LHCN-M2 (cell line): ENCODE measurements at places on chromosomes 16 and 17.

- DNase-seq, result no peak
Observed at GRCh38 chr16:77063676-77064016, 127.3 kb upstream of the MON1B start.

DNA sequence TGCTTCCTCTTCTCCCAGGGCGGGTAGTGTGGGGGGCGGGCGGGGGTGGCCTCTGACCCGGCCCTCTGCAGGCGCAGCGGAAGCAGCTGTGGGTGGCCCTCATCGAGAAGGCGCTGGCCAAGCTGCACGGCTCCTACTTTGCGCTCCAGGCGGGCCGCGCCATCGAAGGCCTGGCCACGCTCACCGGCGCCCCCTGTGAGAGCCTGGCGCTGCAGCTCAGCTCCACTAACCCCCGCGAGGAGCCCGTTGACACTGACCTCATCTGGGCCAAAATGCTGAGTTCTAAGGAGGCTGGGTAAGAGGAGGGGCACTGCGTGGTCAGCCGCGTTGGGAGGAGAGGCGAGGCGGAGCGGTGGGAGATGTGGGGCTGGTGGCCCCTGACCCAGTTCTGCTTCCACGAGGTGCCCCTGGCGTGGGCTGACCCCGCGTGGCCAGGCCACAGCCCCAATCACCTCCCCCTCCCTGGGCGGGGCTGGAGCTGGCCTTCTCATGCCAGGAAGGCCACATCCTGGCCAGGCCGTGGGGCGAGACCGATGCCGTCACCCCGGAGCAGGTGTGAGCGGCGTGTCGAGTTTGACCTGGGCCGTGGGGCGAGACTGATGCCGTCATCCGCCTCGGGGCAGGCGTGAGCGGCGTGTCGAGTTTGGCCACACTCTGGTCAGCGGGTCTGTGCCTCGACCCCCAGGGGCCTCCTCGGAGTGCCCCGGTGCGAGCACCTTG, 10.5 kb upstream of the PRR35 start:
- no peak for DNase-seq

- DNase-seq, result no peak
Observed at GRCh38 chr16:30530163-30531037, 4.0 kb upstream of the ZNF768 start.

DNA sequence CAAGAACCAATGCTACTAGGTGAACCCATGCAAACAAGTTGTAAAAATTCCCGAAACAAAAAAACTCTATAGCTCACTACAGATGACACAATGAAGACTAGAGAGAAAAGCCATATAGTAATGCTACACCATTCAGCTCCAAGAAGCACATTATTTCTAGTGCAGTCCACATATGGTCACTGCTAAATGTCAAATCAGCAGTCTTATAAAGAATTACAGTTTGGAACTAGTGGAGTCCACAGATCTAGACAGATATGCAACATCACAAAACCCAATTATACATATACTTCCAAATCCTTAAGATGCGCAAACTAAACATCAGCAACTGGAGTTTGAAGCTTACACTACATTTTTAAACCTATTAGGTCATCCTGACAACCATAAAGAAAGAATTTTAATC, 33.5 kb downstream of the GPATCH8 start:
- DNase-seq, result no peak

- DNase-seq, result no peak
Observed at GRCh38 chr17:6853764-6854442, 22.4 kb upstream of the TEKT1 start.

DNA sequence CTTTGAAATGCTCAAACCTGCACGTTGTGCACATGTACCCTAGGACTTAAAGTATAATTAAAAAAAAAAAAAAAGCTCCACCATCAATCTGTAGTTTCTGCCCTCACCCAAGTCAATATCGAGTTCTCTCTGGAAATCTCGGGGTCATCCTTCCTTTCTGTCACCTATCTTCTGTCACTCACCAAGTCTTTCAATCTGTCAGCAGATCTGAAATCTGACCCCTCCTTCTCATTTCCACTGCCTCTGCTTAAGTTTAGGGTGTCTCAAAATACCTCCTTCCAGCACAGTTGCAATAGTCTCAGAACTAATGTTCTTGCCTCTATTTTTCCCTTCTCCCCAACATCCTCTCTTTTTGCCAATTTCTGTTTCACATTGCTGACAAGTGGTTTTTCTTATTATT, 32.3 kb downstream of the FTO start:
- DNase-seq, result no peak

DNA sequence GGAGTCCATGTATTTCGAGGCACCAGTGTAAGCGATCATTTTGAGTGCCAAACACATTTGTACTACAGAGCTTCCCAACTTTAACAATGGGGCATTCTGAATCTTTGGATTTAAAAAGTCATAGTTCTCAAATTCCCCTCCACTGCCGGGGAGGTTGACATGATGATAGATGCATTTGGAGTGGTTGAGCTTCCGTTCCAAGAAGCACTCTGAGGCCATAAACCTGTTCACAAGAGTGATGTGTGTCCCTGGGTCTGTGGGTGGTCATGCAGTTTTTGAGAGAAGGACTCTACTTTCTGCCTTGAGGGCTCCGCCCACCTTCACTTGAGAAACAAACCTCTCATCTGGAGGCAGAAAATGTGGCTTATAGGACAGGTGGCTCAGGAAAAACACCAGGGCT, 43.7 kb downstream of the IRX5 start:
- no peak for DNase-seq

GRCh38 chr16:82190386-82190785, 20.4 kb upstream of the MPHOSPH6 start:
- no peak for DNase-seq

DNA sequence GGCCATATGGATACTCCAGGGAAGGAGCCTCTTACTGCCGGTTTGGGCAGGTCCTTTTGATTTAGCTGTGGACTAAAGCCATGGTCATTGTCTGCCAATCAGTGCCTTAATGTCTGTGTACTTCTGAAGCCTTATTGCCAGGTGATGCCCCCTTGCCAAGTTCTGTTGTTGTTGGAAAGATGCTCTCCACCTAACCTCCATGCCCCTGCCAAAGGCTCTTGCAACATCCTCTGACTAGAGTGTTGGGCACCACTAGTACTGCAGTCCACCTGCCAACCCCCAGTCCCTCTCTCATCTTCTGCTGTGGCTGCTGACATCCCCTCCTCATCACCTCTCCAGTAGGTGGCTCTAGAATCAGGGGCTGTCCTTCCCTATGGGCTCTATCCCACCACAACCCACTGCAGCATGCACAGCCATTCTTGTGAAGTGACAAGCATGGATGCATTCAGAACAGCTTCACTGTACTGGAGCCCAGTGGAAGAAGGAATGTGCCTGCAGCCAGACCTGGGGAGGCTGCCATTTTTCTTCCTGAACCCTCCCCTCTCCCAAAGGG, 375.3 kb upstream of the CDH5 start:
- no peak for DNase-seq

DNA sequence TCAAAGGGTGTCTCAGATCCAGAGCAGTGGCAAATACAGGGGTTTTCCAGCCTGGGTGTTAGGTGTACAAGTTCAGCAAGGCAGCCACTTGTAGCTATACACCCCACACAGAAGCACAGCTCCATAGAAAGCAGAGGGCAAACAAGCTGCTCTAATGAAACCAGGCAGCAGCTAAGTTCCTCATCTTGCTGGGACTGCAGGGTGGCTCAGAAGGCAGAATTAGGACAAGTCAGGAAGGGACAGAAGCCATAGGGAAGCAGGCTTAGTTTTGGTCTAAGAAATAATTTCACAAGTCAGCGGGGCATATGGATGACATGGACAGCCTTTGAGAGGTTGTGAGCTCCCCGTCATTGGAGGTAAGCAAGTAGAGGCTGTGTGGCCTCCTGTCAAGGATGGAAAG, 23.7 kb downstream of the CNGB1 start:
- no peak for DNase-seq

DNA sequence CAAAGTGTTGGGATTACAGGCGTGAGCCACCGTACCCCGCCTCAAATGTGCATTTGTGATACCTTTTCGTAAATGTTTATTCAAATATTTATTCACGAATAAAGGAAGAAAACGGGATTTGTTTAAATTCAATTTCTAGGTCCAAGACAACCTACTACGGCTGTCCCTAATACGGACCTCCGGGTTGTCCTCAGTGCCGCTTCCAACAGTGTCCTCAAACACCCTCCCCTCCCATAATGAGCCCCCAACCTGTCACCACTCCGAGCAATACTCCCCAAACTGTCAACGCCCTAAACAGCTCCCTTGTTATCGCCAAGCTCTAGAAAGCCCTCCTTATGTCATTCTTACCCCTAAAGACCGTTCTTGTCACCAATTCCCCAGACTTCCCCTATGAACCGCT, 539 bp upstream of the GABARAPL2 start:
- no peak for DNase-seq
